G401 (cell line): ENCODE measurements at places on chromosomes 6 and 20. TPM values are rescaled to one million over a fixed set of nuclear protein-coding genes. Genes with fewer than 3 reads are reported as not detected.

- no peak for DNase-seq
Measured at GRCh38 chr6:8170245-8170644, 67.9 kb upstream of the EEF1E1 start.

DNA sequence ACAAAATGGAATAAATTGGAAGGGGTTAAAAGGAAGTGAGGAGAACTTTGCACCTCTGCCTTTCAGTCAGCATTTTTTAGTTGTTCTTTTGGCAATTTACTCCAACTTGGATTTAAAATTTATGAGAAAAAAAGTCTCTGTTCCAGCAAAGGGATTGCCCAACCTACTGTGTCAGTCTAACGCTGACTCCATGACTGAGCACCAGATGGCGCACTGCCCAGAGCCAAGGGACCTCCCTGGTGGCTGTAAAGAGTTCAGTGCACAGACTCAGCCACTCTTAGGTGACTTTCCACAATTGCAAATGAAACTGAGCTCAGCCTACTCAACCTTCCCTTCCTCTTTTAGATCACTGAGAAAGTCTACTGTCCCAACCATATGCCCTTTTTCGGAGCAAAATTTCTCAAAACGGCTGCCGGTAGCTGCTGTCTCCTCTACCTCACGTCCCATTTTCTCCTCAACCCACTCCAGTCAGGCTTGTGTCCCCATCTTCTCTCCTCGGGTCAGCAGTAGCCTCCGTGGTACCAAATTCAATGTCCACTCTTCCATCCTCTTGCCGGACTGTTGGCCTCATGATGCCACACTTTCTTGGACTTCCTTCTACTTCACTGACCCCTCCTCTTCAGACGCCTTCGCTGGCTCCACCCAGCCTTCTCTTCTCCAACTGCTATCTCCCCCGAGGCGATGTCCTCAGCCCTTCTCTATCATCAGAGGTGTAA, 38.7 kb downstream of the GSTA2 start:
- peak; percentile 27 for DNase-seq

DNA sequence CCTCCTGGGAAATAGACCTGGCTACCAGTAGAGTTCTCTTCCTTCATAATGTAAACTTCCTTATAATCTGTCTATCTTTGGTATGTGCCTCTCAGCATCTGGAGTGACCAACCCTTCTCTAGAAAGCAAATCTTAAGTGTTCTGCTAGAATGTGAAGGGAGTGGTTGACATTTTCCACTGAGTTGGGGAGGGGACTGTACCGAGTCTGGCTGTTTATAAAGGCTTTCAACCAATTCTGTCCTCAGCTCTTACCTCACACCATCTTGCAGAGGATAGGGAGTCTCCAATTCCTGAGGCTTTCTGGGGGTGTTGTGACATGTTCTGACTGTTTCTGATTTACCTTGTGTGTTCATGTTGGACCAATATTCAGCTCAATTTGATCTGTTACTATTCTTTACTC, 39.6 kb downstream of the FAM217A start:
- DNase-seq: no peak

GRCh38 chr20:59255256-59255655, 45.2 kb upstream of the EDN3 start:
- DNase-seq: no peak

GRCh38 chr6:152356662-152357061, 280.5 kb downstream of the SYNE1 start:
- DNase-seq: peak; percentile 22

DNA sequence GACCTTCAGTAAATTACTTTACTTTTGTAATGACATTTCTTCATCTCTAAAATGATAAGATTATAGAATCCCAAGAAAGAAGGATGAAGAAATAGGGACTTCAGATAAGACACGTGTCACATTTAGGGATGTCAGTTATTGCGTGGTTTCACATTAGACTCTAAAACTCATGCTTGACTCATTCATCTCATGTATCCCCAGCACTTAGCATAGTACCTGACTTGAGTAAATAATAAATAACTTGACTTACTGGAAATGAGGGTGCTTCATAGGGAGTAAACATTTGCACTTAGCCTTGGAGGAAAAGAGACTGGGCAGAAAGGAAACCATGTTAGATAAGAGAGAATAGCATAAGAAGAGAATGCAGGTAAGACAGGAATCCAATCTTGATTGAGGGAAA, 37.2 kb downstream of the VTA1 start:
- DNase-seq: no peak

DNA sequence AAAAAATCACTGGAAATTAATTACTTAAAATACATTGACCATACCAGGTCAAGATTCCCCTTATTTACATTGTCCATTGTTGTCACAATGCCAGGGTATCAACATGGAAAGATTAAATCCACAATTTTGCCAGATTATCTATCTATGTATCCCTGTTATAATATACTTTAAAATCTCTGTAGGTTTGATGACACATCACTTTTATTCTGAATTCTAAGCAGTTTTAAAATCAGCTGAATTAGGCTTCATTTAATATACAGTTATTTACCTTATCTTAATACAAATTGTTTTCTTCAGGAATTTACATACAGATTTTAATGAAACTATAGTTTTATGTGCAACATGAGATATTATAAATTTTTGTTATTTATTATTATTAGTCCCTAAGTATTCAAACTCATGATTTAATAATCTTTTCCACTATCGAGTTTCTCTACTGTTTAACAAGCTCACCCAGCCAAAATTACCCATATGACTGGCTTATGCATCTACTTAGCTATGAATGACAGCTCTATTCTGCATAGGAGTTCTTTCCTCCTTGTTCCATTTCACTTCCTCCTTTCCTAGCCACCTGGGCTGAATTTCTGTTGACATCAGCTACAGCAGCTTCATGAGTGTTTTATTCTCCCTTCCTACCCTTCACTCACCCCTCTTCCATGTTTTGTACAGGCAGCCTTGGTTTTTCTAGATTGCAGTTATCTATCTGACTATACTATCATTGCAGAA, 654.2 kb upstream of the MAP3K7 start:
- DNase-seq: no peak

DNA sequence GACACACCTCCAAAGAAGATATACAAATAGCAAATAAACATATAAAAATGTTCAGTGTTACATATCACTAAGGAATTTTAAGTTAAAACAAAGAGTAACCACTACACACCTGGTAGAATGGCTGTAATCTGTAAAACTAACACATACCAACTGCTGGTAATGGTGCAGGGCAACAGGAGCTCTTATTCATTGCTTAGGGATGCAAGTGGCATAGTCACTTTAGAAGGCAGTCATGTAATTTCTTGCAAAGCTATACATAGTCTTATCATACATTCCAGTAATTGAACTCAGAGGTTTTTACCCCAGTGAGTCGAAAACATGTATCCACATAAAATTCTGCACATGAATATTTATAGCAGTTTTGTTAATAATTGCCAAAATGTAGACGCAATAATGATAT, 906.8 kb upstream of the CITED2 start:
- DNase-seq: no peak

- DNase-seq: no peak
Measured at GRCh38 chr6:106783640-106784566, 154.5 kb downstream of the QRSL1 start.

- DNase-seq: no peak
Measured at GRCh38 chr6:158040051-158040803, 58.6 kb downstream of the SYNJ2 start.

Gene MYMX
- total RNA-seq: 0.43 and 8.3 TPM in 2 replicates

Gene TCF15
- 0.10 and 3.1 TPM in 2 replicates for total RNA-seq

Gene TMEM74B
- 1.2 TPM in 1 of 2 replicates, not detected in the other for total RNA-seq

Gene CEBPB
- 21.6 and 24.9 TPM in 2 replicates for total RNA-seq

Gene LPA
- total RNA-seq: not detected in 2 replicates

Gene SEL1L2
- not detected in 2 replicates for total RNA-seq

Gene HRH3
- not detected in 2 replicates for total RNA-seq

Gene ZC2HC1B
- not detected in 2 replicates for total RNA-seq

Gene HTR1B
- total RNA-seq: not detected in 2 replicates

Gene WFDC5
- total RNA-seq: not detected in 2 replicates

Gene ADGRG6
- 1.1 and 3.3 TPM in 2 replicates for total RNA-seq

Gene TTK
- 37.9 and 62.7 TPM in 2 replicates for total RNA-seq
